ENCODE measurements at places on chromosomes 16 and 17. TPM values are rescaled to one million over a fixed set of nuclear protein-coding genes. Genes with fewer than 3 reads are reported as not detected.

CFAP20 gene
- polyA plus RNA-seq: 75.9 TPM

EVI2A gene
- polyA plus RNA-seq: 1.2 TPM

SCIMP gene
- polyA plus RNA-seq: 1.2 TPM

- no peak for DNase-seq
These were observed 10.0 kb downstream of the TPPP3 start for GRCh38 chr16:67383284-67383683.

DNA sequence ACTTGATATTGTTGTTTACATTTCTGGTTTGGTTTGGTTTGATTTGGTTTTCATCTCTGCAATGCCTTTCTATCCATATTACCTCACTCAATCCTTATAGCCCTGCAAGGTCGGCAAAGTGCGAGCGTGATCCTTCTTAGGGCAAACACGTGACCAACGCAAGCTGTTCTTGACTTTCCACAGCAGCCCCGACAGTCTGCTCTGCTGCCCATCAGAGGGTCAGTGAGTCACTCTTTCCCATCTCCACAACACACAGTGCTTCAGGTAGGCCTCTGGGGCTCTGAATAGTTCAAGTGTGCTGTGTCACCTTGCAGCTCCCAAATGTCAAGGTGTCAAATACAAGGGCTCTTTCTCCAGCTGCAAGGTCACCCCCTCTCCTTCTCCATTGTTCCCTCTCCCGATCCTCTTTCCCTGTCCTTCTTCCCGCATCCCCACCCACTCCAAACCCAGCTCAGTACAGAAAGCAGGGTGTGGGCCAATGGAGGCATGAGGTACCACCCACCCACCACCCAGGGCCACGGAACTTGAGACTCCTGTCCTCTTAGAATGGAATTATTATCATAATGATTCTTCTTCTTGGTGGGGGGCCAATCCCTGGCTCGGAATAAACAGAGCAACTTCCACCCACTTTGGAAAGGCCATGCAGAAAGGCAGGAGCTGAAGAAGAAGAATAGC is 139.7 kb downstream of the SLC39A11 start:
- no peak for DNase-seq

Measured in left renal cortex interstitium (tissue), 4 donors.